ENCODE measurements at places on chromosomes 7 and 10.
A peak's percentile ranks its signal among the peaks of the same experiment; 100 is the strongest.

DNA sequence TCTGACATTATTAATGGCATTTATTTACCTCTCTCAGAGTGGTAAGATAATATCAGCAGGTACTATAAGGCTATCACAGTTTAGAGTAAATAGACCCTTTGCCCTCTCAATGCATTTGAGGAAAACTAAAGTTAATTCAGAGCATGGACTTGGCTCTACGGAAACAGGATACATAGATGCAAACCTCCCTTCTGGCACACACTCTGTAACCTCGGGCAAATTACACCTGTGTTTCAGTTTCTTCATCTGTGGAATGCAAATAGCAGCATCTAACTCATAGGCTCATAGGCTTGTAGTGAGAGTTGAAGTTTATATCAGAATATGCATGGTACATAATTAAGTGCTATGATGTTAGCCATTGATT lies 5.6 kb downstream of the RAPGEF5 start:
- no peak for DNase-seq

GRCh38 chr7:107932805-107933204 lies 41.8 kb downstream of the DLD start:
- no peak for DNase-seq

DNA sequence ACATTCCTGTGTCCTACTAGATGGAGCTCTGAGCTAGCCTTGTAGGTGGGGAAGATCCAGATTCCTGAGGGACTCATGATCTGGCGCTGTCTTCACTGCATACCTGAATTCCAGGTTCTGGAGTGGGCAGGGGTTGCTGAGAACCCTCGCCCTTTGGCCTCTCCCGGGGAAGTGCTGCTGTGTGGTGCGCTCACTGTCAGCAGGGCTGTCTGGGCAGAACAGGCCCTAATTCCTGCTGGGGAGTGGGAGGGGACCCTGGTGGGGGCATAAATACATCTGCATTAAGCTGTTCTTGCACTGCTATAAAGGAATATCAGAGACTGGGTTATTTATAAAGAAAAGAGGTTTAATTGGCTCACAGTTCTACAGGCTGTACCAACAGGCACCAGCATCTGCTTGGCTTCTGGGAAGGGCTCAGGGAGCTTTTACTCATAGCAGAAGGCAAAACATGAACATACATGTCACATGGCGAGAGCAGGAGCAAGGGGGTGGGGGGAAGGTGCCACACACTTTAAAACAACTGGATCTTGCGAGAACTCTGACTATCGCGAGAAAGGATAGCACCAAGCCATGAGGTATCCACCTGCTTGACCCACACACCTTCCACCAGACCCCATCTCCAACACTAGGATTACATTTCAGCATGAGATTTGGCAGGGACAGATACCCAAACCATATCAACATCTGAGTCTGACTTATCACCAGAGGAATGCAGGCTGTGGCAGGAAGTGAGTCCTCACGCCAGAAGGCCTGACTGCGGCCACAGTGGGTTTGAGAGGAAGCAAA lies 115.0 kb downstream of the ADCY1 start:
- DNase-seq, result no peak

- DNase-seq, result no peak
Measured at GRCh38 chr10:84783386-84783785, 455.0 kb downstream of the CCSER2 start.

GRCh38 chr10:5442065-5442989 lies 30.0 kb downstream of the NET1 start:
- DNase-seq, result peak; percentile 62

DNA sequence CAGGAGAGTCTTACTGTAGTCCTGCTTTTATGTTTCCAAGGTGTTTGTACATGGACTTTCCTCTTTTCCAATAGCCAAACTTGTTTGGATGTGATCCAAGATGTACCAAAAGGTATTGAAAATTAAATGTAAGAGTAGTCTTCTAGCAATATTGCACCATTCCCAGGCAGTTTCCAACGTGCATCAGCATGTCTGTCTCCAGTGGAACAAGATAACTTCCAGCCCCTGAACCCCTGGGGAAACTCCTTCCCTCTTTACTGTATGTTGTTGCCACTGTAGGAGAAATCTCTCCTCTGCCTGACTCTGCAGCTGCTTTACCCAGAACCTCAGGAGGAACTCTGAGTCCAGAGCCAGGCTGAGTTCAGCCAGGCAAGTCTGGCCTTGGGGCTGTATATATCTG lies 18.5 kb downstream of the ARMC10 start:
- DNase-seq, result no peak

- no peak for DNase-seq
Measured at GRCh38 chr10:112842832-112843360, 107.2 kb upstream of the TCF7L2 start.

DNA sequence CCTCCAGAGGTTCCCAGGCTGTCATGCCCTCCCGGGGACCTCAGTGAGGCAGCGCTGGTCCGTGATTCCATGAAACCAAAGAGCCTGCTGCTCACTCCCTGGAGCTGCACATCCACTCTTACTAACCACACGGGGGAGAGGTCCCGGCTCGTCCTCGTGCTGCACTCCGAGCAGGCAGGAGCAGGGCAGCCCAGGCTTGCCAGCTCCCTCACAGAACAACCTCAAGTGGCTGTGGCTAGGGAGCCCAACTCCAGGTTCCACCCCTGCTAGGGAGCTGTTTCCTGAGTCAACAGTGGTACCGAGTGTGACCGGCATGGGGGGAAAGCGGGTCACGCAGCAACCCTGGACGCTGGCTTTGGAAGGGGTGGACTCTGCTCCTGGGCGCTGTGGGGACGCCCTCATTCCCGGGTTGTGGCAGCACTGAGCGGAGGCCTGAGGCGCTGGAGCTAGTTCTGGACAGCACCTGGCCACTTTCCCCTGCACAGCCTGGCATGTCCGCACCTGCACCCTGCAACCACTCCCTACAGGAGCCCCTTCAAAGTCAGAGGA lies 27.9 kb upstream of the PPP2R2D start:
- no peak for DNase-seq

DNA sequence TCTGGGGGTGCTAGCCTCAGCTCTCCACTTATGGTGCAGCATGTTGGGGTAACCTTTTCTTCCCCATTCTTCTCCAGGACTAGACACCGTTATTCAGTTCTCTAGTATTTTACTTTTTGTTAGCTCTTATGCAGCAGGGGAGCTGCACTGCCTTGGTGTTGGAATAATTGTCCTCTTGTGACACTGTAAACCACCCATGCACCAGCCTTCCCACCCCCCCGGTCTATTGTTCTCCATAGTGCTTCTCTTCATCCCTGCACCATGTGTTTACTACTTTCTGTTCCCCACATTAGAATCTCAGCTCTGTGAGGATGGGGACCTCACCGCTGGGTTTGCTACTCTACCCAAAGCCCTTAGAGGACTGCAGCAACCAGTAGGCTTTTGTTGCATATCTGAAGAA lies 230.7 kb downstream of the RPS24 start:
- no peak for DNase-seq

DNA sequence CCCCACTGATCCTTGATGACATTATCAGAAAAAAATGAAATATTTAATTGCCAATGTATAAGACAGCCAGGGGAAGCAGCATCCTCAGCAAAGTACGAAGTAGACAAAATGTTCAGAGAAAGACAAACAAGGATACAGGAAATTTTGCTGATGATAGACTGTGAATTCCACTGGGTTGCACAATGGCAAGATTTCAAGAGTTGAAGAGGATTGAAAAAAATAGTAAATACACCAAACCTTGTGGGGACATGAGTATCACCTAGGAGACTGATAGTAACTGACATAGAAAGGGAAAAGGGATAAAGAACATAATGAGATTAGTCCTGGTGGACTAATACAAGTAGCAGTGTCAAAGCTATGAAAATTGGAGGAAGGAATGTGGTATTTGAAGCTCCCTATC lies 16.5 kb downstream of the CNOT4 start:
- no peak for DNase-seq

- DNase-seq, result no peak
Measured at GRCh38 chr7:105228555-105228954, 160.2 kb downstream of the SRPK2 start.

DNA sequence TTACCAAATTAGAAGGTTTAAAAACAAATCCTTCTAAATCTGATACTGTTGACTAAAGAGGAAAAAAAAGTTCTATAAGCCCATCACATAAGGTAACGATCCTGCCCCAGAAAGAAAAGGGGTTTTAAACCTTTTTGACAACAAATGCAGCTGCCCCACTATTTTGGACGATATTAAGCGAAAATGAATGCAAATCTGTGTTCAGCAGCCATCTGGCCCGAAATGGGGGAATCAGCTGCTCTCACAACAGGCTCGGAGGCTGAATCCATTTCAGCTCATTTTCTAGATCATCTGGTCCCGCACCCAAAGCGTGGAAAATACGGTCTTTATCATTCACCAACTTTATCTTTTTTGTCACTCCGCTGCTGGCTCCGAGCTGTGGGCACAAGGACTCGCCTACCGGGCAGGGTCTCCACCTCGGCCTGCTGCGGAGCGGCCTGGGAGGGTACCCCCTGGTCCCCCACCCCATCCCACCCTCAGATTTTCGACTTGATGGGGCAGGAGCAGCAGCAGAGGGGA lies 2.4 kb upstream of the EBF3 start:
- no peak for DNase-seq

GRCh38 chr7:20466543-20467021 lies 135.9 kb downstream of the ITGB8 start:
- no peak for DNase-seq

DNA sequence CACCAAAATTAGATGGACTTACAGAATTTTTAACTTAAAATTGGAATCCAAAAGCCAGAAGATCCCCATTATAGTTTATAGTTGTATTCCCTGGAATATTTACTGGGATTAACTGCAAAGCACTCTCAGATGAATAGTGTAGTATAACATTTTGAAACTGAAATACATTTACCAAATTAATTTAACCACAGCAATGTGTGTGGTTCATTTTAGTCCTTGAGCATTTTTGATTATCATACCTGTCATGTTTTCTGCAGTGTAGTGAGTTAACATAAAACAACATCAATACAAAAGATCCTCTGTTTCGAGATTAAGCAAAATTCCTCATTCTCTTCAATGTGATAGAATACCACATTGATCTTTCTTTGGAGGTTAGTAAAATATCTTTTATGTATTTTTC lies 3.7 kb downstream of the VIM start:
- no peak for DNase-seq

DNA sequence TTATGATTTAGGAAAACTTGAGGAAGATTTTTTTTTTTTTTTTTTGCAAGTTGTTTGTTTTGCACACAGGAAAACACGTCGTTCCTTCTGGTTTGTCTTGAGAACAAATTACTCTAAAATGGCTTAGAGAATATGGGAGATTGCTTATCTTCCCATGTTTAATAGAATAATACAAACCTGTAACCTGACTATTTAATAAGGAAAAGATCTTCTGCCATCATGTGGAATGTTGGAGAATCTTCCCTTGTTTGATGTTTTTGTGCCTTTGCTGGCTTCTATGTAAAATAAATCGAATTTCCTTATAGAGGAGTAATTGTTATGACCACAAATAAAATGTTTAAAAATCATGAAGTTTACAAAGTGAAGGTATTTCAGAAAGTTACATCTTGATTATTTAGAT lies 818.8 kb downstream of the GATA3 start:
- no peak for DNase-seq

GRCh38 chr10:3635697-3636096 lies 149.3 kb downstream of the KLF6 start:
- DNase-seq, result no peak

DNA sequence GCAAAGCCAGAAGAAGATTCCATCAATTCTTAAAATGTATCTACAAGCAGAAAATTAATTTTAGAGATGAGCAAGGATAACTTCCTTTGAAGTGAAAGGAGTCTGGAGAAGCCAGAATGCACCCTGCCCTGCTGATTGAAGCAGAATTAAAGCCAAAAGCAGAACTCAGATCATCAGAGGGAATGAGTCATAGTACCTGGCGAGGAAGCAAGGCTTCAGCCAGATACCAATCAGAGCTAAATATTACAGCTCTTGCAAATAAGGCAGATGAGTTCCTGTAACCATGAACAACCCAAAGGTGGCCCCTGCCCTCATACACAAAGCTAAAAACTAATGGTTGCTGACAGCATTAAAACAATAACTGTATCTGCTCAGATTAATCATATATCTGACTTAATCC lies 10.4 kb downstream of the HTR7 start:
- DNase-seq, result no peak

DNA sequence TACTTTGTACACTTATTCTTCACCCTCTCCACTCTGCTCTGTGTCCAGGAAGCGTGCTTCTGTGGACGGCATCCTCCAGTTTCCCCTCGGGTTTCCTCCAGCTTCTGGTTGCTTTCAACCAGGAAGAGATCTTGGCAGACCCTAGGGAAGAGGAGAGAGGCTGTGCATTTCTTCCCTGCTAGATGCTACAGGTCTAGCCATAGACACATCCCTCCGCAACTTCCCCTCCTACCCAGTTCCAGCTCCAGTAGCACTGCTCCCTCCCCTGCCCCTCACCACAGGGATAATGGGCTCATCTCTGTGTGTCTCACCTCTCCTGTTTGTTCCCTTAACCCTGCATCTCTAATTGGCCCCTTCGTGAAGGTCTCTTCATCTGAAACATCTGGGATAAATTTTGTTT lies 16.3 kb downstream of the TLL2 start:
- DNase-seq, result no peak

All from stimulated activated naive CD4-positive, alpha-beta T cell (primary cell).